KG1 (cell line): ENCODE measurements at places on chromosomes 11 and 22.

DNA sequence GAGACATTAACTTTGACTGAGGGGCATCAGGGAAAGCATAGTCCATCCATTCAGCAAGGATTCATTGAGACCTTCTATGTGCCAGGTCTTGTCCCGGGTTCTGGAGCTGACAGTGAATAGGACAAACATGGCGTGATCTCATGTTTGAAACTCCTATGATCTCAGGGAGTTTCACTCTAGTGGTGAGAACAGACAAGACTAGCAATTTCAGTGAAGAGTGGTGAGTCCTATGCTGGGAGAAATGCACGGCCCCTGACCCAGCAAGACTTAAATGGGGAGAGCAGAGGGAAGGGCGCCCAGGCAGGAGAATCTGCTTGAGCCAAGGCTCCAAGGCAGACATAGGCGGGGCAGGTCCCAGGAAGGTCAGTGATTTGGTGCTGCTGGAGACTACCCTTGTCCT, 155.7 kb downstream of the CEP164 start:
- no peak for DNase-seq

- DNase-seq, result no peak
Measured at GRCh38 chr22:42970029-42970428, 44.9 kb downstream of the PACSIN2 start.

DNA sequence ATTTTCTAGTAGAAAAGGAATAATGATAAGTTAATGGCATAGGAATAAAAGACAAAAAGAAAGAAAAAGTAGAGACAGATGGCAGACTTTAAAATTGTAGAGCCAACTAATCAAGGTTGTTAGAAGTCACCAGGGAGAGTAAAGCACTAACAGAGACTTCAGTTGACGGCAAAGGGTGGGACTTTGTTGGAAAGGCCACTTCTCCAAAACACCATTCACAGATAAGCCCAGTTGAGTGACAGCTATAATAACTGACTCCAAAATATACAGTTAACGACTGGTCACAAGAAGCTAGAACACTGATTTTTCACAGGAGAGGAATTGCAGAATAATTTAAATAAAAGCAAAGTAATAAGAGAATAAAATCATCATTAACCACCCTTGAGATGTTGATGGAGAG, 16.0 kb upstream of the SOX6 start:
- no peak for DNase-seq

GRCh38 chr11:17230867-17231851, 23.4 kb upstream of the PIK3C2A start:
- DNase-seq, result no peak

- no peak for DNase-seq
Measured at GRCh38 chr22:38125751-38126201, 15.3 kb upstream of the BAIAP2L2 start.
